Activated CD8-positive, alpha-beta memory T cell treated with anti-CD3 and anti-CD28 coated beads for 1 hour (primary cell): ENCODE measurements at places on chromosomes 3 and 15.

DNA sequence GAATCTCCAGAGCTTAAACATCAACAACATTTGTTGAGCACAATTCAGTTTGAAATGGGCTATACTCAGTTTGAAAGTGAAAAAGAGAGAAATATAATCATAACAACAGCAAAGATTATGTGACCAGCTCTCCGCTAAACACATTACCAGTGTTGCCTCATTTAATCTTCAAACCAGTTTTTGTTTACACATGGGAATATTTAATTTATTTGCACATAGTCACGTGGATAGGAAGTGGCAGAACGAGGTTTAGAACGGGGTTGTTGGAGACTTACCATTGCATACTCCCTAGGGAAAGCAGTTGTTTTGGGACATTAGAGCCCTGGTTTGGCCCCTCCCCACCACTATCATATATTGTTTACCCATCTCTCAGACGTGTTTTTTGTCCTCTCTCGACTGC, 77.2 kb downstream of the IL1RAP start:
- no peak for DNase-seq

DNA sequence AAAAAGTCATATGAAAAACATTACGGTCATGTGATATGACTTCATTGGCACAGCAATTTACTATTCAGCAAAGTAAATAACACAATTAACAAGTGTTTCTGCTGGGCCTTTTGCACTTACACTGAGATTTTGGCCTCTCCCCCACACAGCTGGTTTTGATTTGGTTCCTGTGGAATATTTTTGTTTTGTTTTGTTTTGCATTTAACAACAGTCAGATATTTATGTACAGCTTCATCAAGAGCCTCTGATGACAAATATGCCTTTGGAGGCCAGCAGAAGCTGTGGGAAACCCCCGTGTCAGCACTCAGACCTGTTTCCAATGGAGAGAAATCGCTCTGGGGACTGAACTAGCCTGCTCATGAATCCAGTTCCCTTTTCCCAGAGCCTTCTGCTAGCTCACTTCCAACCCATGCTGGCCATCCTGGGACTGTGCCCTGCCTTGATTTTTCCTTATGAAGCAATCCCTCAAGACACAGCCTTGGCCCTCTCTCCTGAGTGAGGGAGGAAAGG, 161.9 kb downstream of the ATG7 start:
- DNase-seq = no peak

DNA sequence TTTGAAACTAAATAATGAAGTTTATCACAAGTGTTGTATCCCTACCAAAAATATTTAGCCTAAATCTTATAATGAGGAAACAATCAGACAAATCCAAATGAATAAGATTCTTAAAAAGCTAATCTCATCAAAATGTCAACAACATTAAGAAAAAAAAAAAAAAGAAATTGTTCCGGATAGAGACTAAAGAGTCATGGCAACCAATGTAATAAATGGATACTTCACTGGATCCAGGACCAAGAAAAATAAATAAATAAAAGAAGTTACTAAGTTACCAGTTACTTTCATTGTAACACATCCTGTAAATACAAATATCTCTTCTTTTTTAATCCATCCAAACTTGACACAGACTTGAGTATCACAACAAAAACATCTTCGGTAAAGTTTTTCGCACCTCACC, 607 bp downstream of the MRPL47 start:
- no peak for DNase-seq

DNA sequence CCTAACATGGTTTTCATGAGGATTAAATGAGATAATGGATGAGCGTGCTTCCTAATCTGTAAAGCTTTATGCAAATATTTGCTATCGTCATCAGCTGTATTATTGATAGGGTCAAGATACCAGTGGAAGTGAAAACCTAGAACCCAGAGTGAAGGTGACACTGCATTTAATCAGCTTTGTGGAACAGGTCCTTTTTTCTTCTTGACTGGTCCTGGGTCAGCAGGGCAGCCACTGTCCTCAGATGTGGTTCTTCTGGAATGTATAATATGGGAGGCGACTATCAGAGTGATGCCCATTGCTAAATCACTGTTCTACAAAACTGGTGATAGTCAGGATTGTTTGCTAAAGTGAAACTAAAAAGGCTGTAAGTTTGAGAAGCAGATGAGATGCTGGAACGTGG, 41.4 kb downstream of the SORD start:
- DNase-seq = no peak

- DNase-seq = no peak
Observed at GRCh38 chr3:185325946-185326791, 36.8 kb upstream of the MAP3K13 start.

GRCh38 chr3:27930052-27930602, 208.0 kb upstream of the EOMES start:
- DNase-seq = no peak

DNA sequence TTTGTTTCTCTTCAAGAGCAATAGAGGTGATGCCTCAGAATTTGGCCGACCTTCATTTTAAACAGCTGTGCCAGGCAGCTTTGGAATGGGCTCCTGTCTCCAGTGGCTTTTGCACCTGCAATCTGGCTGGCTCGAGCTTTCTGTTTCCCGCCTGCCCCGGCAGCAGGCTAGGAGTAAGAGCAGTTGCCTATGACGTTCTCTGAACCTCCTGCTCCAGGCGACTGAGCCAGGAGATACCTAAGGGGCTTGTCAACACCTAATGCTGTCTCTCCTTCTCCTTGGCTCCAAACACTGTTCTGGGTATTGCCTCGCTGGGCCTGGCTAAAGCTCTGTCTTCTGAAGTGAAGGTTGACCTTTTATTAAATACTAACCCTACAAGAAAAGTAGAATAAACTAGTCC, 229.9 kb downstream of the LRRN1 start:
- DNase-seq = no peak

GRCh38 chr3:185332026-185332735, 30.8 kb upstream of the MAP3K13 start:
- DNase-seq = no peak

DNA sequence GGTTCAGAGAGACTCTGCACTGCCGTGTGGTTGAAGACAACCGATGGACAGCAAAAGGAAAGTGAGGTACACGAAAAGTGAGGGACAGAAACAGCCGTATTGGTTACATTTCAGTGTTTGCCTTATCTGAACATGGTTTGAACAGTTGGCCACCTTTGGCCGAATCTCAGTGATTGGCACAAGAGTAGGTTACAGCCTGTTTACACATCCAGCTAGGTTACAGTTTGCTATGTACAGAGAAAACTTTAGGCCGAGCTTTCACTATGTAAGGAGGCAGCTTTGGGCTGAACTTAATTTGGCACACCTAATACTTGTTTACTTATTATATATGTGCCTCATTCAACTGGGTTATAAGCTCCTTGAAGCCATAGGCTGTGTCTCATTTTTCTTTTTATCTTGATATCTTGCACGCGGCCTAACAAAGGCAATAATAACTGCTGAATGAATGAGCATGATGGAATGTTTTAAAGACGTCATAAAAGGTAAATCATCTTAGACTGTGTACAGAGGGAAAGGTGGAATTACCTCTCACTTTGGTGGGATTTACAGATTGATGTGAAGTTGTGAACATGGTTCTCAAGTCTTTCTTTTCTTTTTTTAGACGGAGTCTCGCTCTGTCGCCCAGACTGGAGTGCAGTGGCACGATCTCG, 17.2 kb upstream of the GREM1 start:
- DNase-seq = no peak

GRCh38 chr15:42313463-42313862, 40.2 kb upstream of the TMEM87A start:
- no peak for DNase-seq

- no peak for DNase-seq
Observed at GRCh38 chr3:46206282-46207015, 1.7 kb downstream of the CCR1 start.

DNA sequence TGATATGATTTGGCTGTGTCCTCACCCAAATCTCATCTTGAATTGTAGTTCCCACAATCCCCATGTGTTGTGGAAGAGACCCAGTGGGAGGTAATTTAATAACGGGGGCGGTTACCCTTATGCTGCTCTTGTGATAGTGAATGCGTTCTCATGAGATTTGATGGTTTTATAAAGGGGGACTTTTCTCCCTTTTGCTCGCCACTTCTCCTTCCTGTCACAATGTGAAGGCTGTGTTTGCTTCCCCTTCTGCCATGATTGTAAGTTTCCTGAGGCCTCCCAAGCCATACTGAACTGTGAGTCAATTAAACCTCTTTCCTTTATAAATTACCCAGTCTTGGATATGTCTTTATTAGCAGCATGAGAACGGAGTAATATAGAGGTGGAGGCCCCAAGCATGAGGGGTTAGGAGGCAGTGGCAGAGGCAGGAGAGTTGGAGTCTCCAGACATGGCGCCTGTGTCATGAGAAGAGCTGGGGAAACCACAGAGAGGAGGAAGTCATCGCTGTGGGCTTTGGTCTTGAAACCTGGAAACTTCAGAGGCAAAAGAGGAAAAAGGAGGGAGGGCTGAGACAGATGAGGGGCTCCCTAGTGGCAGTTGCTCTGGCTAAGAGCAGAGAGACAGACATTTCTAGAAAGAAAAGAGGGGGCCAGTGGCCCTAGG, 107.8 kb upstream of the VEPH1 start:
- DNase-seq = no peak

- no peak for DNase-seq
Observed at GRCh38 chr3:101038393-101038792, 45.2 kb upstream of the ABI3BP start.

- DNase-seq = no peak
Observed at GRCh38 chr3:149363053-149363452, 14.4 kb downstream of the TM4SF1 start.

DNA sequence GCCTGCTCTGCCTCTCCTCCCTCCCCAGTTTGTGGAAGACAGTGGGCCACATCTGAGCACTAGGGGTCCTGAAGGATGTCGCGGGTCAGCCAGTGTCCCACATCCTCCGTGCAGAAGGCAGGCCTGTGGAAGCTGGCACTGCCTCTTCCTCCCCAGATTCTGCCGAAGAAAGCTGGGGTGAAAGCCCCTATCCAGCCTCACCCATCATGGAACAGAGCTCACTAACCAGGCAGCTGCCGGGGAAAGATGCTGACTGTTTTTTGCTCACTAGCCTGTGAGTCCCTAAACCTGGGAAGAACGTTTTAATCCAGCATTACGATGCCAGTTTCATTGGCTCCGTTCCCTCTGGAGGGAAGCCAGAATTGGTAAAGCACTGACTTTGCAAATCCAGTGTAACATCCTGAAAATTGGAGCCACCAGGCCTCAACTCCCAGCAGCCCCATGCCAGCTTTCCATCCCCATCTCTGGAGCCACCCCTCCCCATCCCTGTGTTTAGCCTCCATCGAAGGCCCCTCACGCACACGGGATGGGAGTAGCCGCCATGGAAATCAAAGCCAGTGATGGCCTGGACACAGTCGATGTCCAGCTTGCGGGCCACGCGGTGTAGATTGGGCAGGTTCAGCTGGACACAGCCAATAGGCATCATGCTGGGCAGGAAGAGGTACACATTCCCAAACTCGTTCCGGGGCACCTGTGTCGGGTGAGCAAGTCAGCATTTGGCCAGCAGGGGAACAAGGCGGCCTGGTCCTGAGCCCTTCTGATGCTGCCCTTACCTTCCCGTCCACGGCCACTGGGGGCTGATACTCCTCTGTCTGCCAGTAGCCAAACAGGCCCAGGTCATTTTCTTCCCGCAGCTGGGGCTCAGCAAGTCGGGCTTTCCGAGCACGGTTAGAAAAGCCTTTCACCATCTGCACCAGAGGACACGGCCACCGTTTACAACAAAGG, 23.5 kb downstream of the TMEM43 start:
- DNase-seq = no peak

DNA sequence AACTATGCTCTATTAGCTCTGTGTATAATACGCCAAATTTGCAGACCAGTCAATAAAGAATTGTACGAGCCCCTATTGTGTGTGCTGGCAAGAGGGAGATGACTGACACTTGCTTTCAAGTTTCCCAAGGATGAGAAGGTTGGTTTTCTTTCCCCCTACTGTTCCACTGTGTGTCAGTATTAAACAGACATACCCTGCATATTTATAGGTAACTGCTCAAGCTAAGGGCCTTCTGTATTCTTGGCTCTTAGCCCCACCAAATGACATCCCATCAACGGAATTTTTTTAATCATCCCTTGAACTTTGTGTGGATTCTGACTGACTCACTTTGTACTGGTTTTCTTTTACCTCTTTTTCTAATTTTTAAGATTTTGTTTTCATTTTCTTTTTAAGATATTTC, 60.6 kb upstream of the GYG1 start:
- no peak for DNase-seq

- no peak for DNase-seq
Observed at GRCh38 chr3:101821503-101821902, 27.8 kb upstream of the NFKBIZ start.
